ENCODE measurements at places on chromosomes 2 and 18.

DNA sequence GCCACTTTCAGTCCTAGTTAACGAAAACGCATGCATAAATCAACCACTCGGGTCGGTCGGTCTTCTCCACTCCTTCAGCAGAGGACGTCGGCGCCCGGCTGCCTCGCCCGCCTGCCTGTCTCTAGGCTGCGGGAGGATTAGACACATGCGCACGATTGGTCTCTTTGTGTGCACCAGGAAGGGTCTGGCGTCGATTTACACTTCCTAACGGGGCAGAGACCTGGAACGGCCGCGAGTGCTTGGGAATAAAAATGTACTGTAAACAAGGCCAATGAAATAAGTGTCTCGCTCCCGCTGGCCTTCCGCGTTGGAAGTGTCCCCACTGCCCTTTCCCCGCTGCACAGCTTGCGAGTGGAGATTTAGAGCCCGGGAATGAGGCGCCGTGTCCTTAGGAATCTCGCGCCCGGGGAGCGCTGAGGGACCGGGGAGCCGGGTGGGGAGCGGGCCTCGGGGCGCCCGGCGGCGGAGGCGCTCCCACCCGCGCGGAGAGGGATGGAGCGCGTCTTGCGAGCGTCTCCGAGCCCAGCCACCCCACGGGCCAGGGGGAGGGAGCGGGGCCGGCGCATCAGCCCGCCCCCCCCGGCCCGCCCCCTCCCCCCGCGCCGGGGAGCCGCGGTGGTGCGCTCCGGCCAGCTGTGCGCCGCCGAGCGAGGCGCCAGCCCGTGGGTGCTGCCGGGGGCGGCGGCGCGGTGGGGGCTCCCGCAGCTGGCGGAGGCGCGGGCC is at the start of gene DOK6:
DOK6 (plus strand) TSS at position 636 of the 723 bp plus-strand sequence.
- no peak for ATAC-seq

DNA sequence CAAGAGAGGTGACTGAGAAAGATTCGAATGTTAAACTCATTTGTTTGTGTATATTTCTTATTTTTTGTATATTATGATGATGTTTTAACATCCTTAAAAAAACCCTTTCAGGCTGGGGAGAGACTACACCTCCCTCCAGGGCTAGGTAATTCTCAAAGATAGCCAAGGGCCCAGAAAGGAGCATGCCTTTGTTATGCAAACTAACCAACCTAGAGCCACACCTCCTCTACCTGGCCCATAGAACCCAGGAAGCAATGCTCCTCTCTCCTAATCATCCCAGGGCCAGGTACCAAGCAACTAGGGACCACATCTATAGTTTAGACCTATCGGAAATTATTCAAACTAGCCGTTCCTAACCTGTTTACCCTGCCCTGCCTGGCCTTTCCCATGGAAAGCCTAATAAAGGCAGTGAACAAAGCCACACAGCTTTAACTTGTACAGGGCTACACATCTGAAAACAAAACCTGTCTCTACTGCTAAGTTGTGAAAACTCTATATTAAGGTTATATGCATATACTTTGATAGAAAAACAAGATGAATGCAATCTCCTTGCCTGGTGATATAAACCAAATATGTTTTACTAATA is 79.7 kb downstream of the COLEC12 start:
- no peak for ATAC-seq

GRCh38 chr2:25049422-25049821 is 7.5 kb downstream of the EFR3B start:
- ATAC-seq, result no peak

DNA sequence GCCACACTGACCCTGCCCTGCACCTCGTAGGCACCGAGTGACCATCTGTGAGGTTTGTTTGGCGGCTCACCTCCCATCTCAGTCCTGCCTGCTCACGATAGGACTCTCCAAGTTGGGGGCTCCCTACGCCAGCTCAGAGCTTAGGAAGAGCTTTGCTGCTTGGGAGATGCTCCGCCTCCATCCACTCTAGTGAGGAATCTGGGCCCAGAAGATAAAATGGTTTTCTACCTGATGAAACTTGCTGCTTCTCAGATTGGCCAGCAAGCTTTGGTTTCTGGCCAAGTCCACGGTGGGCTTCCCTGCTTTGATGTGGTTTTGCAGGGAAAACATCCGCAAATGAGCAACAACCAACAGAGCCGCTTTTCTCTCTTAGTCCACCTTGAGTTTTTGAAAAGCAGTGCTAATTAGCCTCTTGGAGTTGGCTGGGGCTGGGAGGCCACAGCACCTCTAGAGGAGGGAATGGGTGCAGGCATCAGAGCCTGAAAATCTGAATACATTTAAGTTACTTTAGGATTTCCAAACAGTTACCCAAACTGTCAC is 42.2 kb downstream of the THNSL2 start:
- no peak for ATAC-seq

DNA sequence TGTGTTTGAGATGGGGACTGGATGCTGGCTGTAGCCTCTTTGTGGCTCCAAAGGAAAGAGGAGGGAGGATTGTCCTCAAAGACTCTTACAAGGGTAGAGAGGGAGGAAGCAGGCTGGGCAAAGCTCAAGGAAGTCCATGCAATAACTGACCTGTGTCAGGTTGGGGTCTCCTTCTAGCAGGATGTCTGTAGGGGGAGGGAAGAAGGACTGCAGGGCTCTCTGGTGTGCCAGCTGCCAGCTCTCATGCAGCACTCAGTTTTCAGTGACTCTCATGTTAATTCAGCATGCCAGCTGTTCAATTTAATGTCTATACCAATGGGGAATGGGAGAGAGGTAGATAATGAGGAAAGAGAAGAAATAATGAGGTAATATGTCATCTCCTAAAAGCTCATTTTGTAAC is 85.3 kb upstream of the RANBP2 start:
- ATAC-seq, result no peak

DNA sequence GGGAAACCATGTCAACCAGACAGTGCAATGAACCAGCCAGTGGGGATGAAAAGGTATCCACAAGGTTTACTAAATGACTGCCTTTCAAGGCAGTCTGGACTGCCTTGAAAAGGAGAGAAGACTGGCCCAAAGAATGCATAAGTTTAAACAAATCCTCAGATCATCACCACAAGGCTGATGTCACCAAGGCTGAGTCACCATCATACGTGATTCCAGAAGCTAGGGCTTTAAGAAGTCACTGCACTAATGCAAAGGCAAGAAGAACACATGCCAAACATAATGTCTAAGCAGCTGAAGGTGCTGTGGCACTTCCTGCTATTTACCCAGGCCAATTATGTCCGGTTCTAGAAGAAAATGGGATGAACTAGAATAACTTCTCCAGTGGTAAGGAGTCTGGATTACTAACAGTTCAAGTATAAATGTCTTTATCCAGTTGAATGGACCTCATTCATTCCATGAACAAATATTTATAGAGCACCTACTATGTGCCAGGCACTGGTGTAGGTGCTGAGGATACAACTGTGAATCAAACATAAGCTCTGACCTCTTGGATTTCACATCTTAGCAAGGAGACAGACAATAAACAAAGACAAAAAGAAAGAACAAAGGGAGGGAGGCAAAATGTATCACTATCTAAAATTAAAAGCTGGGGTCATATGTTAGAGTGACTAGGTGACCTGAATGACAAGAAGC is 37.6 kb upstream of the ONECUT2 start:
- ATAC-seq, result no peak
